Fibroblast of skin of back (primary cell): ENCODE measurements at places on chromosomes 11 and 22.

GRCh38 chr11:28026634-28027290 is 81.2 kb downstream of the KIF18A start:
- no peak for DNase-seq

- no peak for DNase-seq
Measured at GRCh38 chr22:44098021-44098739, 74.1 kb downstream of the PARVB start.

- DNase-seq, result no peak
Measured at GRCh38 chr11:30605036-30605605, 19.0 kb upstream of the MPPED2 start.

DNA sequence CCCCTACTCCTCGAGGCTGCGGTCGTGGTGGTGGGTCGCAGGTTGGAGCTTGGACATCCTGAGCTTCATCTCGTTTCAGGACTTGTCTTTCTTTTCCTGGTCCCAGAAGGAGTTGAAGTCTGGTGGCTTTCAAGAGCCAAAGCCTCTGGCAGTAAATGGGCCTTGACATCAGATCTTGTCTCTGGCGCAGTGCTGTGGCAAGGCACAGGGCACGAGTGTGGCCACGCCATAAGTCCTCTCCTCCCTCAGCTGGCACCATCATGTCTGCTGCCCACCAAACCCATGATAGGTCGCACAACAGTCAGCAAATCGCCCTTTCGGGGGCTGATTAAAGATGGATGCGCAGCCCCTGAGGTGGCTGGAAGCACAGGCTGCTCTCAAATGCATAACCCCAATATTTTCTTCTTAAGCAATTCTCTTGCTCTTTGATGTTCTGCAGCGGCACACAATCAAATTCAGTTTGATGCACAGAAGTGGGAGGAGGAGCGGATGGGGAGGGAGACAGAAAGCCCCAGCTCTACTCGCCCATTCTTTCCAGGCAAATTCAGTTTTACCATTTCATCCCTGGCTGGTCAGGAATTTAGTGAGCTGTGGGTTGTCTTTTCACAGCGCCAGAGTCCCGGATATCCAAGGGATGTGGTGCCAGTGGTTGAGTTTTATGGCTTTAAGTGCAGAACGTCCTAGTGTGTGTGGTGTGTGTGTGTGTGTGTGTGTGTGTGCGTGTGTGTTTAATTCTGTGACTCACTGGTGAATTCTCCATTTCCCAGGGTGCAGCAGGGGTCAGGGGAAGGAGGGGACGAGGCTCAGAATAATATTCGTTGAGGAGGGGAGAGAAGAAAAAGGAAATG is 162.0 kb downstream of the DSCAML1 start:
- DNase-seq, result peak; percentile 21

DNA sequence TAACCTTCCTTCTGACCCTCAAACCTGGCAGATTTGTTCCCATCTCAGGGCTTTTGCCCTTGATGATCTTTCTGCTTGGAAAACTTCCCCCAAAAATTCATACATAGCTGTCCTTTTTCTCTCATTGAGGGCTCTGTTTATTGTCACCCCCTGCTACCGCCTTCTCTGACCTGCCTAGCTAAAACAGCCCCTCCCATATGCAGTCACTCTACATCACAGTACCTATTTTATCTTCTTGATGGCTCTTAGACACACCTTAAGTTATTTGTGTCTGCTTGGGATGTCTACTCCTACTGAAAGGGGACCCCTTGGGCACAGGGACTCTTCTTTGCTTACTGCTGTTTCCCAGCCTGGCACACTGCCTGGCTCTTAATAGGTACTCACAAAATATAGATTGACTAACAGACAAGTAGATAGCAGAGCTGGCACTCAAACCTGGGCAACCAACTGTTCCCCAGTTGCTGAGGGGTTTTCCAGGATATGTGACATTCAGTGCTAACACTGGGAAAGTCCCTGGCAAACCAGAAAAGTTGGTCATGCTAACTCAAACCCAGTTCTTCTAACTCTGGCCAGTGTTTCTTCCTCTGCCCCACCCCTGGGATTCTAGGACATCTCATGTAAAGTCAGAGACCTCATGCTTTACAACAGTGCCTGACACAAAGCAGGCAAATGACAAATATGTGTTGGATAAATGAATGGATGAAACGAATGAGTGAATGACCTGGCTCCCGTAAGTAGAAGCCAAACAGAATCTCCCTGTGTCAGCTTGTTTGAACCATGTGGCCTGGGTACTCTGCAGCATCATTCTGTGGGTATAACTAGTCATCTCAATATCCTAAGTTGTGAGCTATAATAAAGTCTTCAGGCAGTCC is 19.8 kb upstream of the FJX1 start:
- peak; percentile 61 for DNase-seq

GRCh38 chr11:47617417-47617809 is 23.2 kb upstream of the C1QTNF4 start:
- DNase-seq, result peak; percentile 53

DNA sequence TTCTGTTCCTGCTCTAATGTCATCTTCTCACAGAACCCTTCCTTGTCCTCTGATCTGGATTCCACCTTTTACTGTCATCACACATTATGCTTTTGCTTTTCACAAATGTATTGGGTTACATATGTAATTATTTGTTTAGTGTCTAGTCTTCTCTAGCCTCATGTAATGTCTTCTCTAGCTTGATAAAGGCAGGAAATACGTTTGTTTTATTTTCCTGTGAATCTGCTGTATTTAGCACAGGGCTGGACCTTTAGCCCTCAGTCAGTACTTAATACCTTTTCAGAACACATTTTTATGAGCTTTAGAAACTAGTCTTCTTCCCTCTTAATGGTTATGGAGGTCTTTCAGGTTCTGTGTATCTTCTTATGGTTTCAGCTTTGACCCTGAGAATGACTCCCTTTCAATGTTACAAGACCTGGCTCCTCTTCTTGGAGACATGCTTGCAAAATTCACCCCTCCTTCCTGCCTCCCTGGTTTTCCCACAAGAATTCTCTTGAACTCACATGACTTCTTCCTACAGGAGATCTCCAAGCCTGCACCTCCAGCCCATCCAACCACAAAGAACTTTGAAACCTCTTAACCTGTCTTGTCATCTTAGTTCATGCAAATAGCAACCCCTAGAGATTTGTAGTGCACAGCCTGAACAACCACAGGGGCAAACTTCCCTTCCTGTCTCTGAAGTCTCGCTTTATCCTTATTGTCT is 132.7 kb upstream of the DDI1 start:
- no peak for DNase-seq
